ENCODE measurements at places on chromosomes 3 and 15.
A peak's percentile ranks its signal among the peaks of the same experiment; 100 is the strongest.

GRCh38 chr3:14532691-14533456 lies 7.3 kb downstream of the GRIP2 start:
- DNase-seq, result no peak

- DNase-seq, result no peak
These were observed 101.6 kb downstream of the ZPLD1 start for GRCh38 chr3:102536456-102536855.

DNA sequence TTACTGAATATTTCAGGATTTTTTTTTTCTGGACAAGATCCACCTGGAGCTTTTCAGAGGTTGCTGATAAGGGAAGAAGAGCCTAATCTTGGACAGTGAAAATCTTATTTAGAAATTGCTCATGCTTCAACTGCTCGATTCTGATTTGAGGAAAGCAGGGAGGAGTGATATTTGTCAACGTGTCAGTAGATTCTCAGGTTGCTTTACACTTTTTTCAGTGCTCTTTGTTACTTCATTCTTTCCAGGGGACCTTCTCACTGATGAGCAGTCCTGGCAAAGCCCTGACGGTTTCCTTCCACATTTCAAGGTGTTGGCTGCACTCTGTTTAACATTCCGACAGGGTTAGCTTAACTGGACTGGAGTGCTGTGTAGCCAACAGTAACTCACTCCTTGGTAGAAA lies 24.1 kb upstream of the RARB start:
- DNase-seq, result no peak

GRCh38 chr3:129695230-129695629 lies 88.8 kb upstream of the PLXND1 start:
- no peak for DNase-seq

DNA sequence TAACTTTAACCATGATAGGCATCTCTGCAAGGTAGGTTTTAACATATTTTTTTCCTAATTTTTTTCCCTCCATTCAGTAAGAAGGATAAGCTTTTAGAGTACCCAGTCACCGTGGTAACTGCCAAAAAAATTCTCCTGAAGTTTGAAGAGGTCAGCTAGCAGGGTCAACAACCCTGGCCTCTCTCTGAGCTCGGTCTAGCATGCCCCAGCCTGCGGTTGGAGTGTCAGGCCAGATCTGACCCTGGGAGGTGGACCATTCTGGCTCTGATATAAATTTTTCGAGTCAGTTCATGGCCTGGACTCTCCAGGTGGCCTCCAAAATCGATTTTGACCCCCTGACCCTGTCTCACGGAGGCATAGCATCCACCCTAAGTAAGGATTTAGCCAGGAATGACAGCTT lies 29.7 kb downstream of the SOX2 start:
- DNase-seq, result no peak

GRCh38 chr3:147509448-147509847 lies 100.3 kb downstream of the ZIC1 start:
- DNase-seq, result no peak

GRCh38 chr3:128188326-128188725 lies 35.0 kb downstream of the EEFSEC start:
- no peak for DNase-seq

GRCh38 chr3:51722362-51722761 lies 15.5 kb downstream of the GRM2 start:
- no peak for DNase-seq

DNA sequence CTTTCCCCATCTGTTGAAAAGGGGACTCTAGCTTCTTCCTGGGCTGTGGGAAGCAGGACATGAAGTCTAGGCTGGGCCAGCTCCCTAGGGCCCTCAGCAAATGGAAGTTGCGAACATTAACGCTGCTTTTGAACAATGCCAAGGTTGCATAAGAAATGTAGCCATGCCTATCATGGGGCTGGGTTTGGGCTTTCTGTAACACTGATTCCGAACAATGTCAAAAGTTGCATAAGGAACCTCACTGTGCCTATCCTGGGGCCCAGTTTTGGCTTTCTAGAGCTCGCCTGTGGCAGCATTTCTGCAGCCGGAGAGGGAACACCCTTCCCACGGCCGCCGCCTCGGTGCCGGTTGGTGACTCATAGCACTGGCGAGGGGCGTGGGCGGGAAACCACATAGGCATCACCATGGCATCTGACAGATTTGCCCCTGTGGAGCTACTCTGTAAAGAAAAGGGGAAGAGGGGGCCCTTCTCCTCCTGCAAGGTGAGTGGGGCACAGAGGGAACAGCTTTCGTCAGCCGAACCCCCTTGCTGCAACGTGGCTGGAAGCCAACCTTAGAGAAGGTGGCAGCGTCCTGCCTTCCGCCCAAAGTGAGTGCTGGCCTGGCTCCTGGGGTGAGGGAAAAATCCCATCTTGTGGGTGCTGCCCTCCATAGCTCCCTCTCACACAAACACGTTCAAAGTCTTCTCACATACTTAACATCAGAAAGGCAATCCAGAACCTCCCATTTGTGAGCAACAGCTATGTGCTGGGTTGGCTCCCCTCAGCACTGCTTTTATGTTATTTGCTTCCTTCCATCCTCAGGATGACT lies 46.6 kb upstream of the ATP2B2 start:
- peak; percentile 28 for DNase-seq

DNA sequence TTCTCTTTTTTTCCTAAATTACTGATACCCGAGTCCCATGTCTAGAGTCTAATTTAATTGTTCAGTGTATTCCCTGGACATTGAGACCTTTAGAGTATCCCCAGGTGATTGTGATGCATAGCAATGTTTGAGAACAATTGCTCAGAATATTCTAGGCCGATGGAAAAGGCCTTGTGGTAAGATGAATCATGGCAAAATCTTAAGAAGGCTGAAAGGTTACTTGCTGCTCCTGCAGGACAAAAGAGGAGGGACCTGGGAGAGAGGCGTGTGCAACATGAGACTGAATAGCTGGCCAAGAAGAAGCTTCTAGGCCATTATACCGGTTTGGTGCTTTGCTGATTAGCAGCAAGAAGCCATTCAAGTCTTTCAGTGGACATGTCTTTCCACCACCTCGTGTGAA lies 256.6 kb downstream of the ROBO2 start:
- DNase-seq, result no peak

- no peak for DNase-seq
These were observed 58.8 kb upstream of the TRPM1 start for GRCh38 chr15:31160297-31160696.

DNA sequence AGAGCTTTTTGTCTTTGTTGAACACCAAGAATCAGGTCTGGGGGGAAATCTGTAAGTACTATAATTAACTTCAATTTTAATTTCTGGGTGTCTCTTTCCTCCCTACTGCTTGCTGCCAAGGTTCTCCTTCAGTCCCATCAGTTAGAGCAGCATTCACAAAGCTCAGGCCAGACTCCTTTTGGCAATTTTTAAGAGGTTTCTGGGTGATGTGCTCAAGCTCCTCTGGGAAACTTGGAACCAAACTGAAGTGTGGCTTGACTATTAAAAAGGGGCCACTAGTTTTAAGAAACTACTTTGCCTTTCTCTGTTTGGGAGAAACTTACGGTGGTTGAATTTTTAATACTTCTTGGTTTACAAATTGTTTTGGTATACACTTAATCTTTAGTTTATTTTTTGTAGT lies 227.7 kb upstream of the SOX2 start:
- DNase-seq, result no peak

DNA sequence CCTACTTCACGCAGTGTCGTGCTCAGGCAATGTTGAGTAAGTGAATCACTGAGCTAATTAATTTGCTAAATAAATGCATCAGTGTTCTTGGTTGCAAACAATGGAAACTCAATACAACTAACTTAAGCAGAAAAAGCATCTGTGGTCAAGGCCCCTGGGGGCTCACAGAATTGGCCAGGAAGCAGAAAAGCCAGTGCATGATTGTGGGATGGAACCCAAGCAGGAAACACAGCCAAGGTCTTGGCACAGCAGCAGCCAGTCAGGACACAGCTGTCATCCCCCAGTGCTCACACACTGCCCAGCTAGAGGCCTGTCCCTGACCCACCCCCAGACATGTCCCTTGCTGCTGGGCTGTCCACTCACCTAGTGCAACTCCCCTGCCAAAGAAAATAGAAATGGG lies 85.9 kb downstream of the AQP9 start:
- no peak for DNase-seq

- DNase-seq, result no peak
These were observed 32.3 kb downstream of the FSTL1 start for GRCh38 chr3:120418446-120418845.

DNA sequence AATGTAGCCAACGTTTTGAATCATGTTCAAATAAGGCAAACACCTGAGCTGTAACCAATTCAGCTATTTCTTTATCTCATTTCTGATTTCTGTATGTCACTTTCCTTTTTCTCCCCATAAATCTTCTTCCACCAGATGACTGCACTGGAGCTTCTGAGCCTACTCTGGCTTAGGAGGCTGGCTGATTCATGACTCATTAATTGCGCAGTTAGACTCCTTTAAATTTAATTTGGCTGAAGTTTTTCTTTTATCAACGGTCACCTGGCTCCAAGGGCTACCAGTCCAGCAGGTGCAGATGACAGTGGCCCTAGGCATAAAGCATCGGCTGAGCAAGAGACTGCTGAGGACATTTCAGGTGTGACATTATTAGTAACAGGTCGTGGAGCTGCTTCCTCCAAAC lies 39.6 kb upstream of the ITGA11 start:
- no peak for DNase-seq

- no peak for DNase-seq
These were observed 87.1 kb downstream of the WNT7A start for GRCh38 chr3:13792512-13793371.

GRCh38 chr3:100743535-100743934 lies 34.2 kb downstream of the TFG start:
- DNase-seq, result no peak

GRCh38 chr3:37953707-37954394 lies 36.7 kb upstream of the VILL start:
- DNase-seq, result no peak

- no peak for DNase-seq
These were observed 3.4 kb downstream of the FSD2 start for GRCh38 chr15:82802497-82802896.

DNA sequence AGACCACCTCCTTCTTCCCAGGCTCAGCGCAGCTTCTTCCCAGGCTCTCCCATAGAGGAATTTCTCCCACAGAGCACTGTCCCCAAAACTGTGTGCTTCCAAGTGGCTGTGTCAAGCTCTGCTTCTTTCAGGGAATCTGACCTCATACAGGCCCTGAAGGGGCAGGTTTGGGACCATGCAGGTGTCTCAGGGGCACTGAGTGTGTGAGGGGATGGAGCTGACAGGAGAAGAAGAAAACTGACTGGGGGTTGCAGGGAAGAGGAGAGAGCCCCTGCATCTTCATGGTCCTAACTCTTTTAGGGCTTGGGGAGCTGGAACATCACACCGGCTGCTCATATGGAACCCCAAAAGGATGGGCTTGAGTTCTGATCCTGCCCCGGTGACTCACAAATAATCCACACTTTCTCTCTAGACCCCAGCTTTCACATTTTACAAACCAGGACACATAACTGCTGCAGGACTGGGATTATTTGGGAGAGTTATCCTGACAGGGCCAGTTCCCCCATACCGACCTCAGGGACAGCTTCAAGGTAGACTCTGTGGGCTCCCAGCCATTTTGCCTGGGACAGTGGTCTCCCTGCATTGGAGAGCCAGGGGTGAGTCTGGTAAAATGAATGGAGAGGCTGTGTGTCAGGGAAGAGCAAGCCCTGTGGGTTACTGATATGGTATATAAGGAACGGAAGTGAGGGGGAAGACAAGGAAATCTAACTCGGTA lies 316.1 kb downstream of the TLE3 start:
- DNase-seq, result no peak

GRCh38 chr15:40823572-40824343 lies 4.8 kb downstream of the PPP1R14D start:
- DNase-seq, result no peak

DNA sequence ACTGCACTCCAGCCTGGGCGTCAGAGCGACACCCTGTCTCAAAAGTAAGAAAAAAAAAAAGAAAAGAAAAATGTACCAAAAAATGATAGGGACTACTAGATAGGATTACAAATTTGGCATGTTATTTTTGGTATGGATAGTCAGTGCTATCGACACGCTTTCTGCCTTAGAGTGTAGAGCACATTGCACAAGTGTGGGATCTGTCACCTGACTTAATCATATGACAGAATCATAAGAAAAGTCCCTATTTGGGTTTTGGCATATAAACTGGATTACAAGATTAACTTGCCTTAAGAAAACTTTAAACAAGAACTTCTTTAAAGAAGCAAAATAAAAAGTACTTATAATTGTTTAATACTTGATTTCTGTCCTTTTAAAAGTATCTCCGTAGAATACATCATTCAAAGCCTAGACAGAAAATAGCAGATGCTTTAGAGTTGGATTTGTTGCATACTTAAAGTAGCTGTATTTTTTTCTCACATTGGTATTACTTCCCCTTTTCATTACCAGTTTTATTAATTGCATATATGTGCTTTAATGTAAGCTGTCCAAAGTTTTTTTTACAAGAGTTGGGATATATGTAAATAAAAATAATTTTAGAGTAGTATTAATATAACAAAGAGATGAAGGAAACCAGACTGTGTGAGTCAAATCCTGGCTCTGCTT lies 7.8 kb downstream of the ATP6V1A start:
- no peak for DNase-seq

All from CD8-positive, alpha-beta memory T cell (primary cell).